ENCODE measurements at places on chromosomes 7 and 10. TPM values are rescaled to one million over a fixed set of nuclear protein-coding genes. Genes with fewer than 3 reads are reported as not detected.

GRCh38 chr7:27992755-27993493 lies 187.7 kb downstream of the JAZF1 start:
- DNase-seq = no peak

GRCh38 chr7:88500131-88500530 lies 193.4 kb upstream of the STEAP4 start:
- no peak for DNase-seq

- no peak for DNase-seq
These were observed 22.0 kb upstream of the GSAP start for GRCh38 chr7:77438131-77438530.

DNA sequence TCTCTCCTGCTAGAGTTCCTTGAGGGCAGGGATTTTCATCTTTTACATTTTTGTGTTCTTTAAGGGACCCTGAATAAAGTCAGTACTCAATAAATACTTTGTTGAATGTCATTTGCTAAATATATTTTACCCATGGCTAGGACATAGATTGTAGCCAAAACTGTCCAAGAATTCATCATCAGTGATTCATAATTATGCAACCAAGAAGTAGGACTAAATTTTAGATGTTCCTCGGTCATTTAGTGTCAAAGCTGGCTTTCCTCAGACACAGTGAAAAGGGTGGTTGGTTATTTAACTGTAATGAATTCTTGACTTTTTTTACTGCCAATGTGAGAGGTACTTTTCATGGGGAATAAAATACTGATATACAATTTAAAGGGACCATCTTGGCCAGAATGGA lies 3.3 kb downstream of the NUDT13 start:
- DNase-seq = no peak

ANKMY2 gene
- total RNA-seq = 12.0 TPM

DNA sequence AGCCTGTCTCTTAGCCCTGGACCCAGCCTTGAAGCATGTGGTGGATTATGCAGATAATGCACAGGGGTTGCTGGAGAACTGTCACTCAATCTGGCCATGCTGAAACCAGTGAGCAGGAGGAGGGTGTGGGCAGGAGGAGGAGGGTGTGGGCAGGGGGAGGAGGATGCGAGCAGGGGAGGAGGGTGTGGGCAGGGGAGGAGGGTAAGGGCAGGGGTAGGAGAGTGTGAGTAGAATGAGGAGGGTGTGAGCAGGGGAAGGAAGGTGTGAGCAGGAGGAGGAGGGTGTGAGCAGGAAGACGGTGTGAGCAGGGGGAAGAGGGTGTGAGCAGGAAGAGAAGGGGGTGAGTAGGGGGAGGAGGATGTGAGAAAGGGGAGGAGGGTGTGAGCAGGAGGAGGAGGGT lies 18.8 kb downstream of the CAMK2B start:
- DNase-seq = no peak

DNA sequence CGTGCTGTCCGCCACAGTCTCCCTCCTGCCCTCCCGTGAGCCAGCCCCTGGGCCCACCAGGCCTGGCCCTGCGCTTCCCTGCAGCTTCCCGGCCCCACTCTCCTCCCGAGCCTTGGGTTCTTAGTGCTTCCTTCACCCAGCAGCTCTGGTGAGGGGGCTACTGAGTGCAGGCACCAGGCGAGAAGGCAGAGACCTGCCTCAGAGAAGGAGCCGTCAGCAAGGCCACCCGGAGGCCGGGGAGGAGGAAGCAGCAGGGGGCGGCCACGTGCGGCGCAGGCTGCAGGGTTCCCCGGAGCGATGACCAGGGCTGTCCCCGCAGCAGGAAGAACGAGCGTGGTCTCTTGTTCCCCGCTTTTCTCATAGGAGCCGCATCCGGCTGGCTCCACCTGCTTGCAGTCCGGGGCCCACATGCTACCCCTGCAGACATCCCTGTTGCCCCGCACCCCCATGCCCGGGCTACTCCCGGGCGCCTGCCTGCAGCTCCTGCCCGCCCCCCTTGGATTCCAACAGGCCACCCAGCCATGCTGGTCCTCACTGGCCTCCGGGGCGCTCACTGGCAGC lies 20.5 kb downstream of the YKT6 start:
- DNase-seq = no peak

LRIT1 gene
- total RNA-seq = not detected

GRCh38 chr10:89371987-89372386 lies 5.9 kb upstream of the IFIT1B start:
- no peak for DNase-seq

DNA sequence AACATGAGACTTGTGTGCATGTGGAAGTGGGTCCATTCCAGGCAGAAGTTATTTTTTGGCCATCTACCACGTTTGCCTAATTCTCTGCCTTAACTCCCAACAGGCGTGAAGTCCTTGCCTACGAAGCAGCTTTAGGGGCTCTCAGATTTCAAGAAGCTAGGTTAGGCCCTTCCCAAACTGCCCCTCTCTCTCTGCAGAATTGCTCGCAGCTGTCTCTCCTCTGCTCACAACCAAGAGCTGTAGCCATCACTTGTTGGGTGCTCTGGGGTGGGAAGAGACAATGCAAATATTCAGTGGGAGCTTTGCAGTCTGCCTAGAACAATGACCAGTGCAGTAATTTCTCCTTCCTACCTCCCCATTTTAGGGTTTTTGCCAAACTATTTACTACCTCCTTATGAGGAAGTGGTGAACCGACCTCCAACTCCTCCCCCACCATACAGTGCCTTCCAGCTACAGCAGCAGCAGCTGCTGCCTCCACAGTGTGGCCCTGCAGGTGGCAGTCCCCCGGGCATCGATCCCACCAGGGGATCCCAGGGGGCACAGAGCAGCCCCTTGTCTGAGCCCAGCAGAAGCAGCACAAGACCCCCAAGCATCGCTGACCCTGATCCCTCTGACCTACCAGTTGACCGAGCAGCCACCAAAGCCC lies 24.9 kb downstream of the CYP17A1 start:
- DNase-seq = no peak

CDC14C gene
- total RNA-seq = not detected

FZD1 gene
- total RNA-seq = 2.3 TPM

DNA sequence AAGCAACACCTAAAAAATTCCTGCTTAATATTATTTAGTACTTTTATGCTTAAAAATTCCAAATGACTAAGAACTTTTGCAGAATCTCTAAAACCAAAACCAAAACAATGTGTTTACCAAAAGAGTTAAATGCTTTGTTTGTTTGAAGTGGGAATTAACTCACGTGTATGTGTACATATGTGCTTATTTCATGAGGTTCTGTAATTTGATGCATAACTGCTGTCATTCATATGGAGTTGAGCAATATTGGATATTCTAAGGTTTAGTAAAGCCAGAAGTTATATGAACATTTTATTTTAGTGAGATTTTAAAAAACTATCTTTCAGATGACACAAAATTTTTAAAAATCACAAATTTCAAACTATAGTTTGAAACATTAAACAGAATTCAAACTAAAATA lies 157.1 kb downstream of the PIP4K2A start:
- DNase-seq = no peak

DNA sequence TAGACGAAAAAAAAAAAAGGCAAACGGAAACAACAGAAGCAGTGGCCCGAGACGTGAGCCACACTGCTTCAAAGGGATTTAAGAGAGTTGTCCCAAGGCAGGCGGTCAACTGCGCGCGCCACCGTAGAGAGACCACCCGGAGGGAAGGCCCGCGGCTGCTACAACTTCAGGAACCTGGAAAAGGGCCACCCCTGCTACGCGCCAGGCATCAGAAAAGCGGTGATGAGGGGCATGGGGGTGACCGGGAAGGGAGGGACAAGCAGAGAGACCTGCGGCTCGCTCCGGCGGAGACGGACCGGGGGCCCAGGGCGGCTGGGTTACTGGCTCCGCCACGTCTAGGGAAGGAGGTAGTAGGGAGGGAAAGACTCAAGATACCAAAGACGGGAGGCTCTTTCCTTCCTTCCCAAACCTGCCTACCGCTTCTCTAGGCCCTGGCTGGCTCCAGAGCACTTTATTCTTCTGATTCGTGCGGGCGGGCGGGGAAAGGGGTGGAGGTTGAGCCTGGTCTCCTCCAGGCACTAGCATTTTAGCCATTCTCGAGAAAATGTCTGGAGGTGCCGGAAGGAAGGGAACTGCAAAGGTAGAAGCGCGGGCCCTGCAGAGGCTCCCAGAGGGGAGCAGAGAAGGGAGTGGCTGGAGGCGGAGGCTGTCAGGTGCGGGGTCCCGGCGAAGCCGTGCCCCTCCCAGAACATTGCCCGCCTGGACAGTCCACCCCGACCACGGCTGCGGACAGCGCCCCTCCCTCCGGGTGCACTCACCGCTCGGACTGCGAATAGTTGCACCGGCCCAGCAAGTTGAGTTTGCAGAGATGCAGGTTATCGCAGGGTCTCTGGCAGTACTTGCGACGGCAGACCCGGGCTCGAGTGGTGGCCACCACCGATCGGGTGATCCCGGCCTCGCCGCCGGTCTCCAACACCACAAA lies 993 bp downstream of the ZC3HAV1 start:
- DNase-seq = no peak
